CD14-positive monocyte (primary cell): ENCODE measurements at places on chromosomes 11 and 22. TPM values are rescaled to one million over a fixed set of nuclear protein-coding genes. Genes with fewer than 3 reads are reported as not detected.

GRCh38 chr11:70669871-70670675 lies 271.7 kb downstream of the CTTN start:
- no peaks in the 10 kb centered on the region for H3K4me1 ChIP-seq
- no peaks in the 10 kb centered on the region for H3K27me3 ChIP-seq
- H3K36me3 ChIP-seq, result no peaks in the 10 kb centered on the region
- DNase-seq, result no peak
- no peak overlapping the region for H3K27ac ChIP-seq

- no peak overlapping the region for H3K4me3 ChIP-seq
- no peaks in the 10 kb centered on the region for H3K36me3 ChIP-seq
- DNase-seq, result no peak
- H3K27me3 ChIP-seq, result peaks cover 16% of the 10 kb centered on the region
- H3K4me1 ChIP-seq, result peaks cover 8% of the 10 kb centered on the region
Observed at GRCh38 chr11:12001186-12001585, 7.2 kb downstream of the DKK3 start.

- peaks cover 67% of the 10 kb centered on the region for H3K36me3 ChIP-seq
- H3K4me3 ChIP-seq, result no peak overlapping the region
- H3K27me3 ChIP-seq, result no peaks in the 10 kb centered on the region
- H3K27ac ChIP-seq, result peak overlapping the region; percentile 84
Observed at GRCh38 chr22:29821291-29822016, 16.6 kb downstream of the ASCC2 start.

Gene IFTAP
- 2.2 and 5.0 TPM in 2 replicates for polyA plus RNA-seq

Gene OR5L2
- polyA plus RNA-seq, result not detected in 2 replicates

GRCh38 chr11:46760429-46761128 lies 41.6 kb downstream of the F2 start:
- no peak overlapping the region for H3K27ac ChIP-seq
- no peak for DNase-seq
- H3K27me3 ChIP-seq, result no peaks in the 10 kb centered on the region
- H3K4me3 ChIP-seq, result no peak overlapping the region
- H3K4me1 ChIP-seq, result no peaks in the 10 kb centered on the region
- peaks cover 97% of the 10 kb centered on the region for H3K36me3 ChIP-seq

Gene CHRNA10
- 0.73 and 0.89 TPM in 2 replicates for polyA plus RNA-seq

DNA sequence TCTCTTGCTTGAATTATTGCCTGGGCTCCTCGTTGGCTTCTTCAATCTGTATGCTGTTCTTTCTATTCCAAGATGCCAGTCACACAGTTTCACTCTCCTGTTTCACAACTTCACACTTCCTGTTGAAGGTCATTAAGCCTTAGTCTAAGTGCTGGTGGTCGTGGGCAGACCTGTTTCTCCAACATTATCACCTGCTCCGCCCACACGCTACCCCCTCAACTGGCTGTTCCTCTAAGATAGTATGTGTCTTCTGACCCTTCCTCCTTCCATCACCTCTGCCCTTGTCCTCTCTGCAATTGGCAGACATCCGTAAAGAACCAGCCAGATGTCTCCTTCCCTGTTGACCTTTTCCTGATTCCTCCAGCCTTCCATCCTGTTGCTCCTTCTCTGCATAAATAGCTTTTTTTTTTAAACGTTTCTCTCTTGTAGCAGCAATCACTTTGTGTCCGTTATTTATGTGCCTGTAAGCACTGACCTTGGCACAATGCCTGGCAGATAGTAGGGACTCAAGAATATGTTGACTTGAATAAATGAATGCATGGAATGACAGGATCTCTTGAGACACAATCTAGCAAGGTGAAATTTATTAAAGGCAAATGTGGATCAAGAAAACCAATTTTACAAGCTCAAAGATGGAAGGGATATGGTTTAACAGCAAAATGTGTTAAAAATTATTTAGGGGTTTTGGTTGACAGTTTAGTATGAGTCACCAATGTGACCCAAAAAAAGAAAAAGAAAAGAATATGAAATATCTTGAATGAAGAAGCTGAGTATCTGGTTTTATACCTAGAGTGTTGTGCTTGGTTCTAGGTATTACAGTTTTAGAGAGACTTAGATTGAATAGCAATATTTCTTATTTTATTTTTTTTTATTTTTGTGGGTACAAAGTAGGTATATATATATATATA lies 12.6 kb downstream of the DIXDC1 start:
- no peaks in the 10 kb centered on the region for H3K36me3 ChIP-seq
- no peak overlapping the region for H3K27ac ChIP-seq
- H3K4me3 ChIP-seq, result no peak overlapping the region
- peaks cover 3% of the 10 kb centered on the region for H3K4me1 ChIP-seq
- H3K27me3 ChIP-seq, result no peaks in the 10 kb centered on the region
- DNase-seq, result no peak

- DNase-seq, result no peak
- H3K4me3 ChIP-seq, result no peak overlapping the region
- no peaks in the 10 kb centered on the region for H3K4me1 ChIP-seq
- no peaks in the 10 kb centered on the region for H3K27me3 ChIP-seq
- H3K36me3 ChIP-seq, result no peaks in the 10 kb centered on the region
Observed at GRCh38 chr22:49301398-49302149, 526.1 kb downstream of the BRD1 start.

GRCh38 chr11:76347466-76347865 lies 33.5 kb downstream of the THAP12 start:
- DNase-seq, result no peak
- peaks cover 15% of the 10 kb centered on the region for H3K36me3 ChIP-seq
- H3K4me1 ChIP-seq, result no peaks in the 10 kb centered on the region
- no peak overlapping the region for H3K4me3 ChIP-seq

- H3K27me3 ChIP-seq, result no peaks in the 10 kb centered on the region
- no peaks in the 10 kb centered on the region for H3K4me1 ChIP-seq
- no peak for DNase-seq
- H3K27ac ChIP-seq, result no peak overlapping the region
- no peaks in the 10 kb centered on the region for H3K36me3 ChIP-seq
Observed at GRCh38 chr22:28907311-28908008, 24.1 kb downstream of the ZNRF3 start.

GRCh38 chr22:35089139-35089538 lies 23.2 kb downstream of the ISX start:
- no peak overlapping the region for H3K4me3 ChIP-seq
- no peak overlapping the region for H3K27ac ChIP-seq
- no peaks in the 10 kb centered on the region for H3K4me1 ChIP-seq
- H3K27me3 ChIP-seq, result no peaks in the 10 kb centered on the region
- H3K36me3 ChIP-seq, result no peaks in the 10 kb centered on the region
- no peak for DNase-seq

Gene OR52N1
- polyA plus RNA-seq, result not detected

DNA sequence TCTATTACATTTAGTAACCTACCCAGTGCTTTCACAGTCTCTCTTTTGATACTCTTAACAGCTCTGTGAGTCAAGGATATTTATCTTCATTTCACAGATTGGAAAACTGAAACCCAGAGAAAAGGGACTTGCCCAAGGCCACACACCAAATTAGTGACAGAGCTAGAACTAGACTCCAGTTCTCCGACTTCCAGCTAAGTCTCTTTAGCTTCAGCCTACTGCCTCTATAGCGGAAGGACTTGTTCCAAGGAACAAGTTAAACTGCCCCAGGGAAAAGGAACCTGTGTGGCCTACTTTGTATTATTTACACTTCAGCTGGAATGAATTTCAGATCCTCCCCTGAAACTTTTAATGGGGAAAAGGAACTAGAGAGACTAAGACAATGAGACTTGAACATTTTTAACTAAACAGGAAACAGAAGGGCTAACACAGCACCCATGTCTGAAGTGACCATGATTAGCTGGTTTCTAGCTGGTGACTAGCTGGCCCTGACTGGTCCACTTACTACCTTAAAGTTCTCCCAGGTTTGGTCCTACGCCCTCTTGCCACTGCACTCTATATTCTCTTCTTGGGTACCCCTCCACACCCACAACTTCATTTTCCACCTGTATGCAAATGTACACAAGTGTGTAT lies 1.3 kb downstream of the LRRC51 start:
- H3K27ac ChIP-seq, result peak overlapping the region; percentile 82
- H3K4me3 ChIP-seq, result no peak overlapping the region
- H3K36me3 ChIP-seq, result peaks cover 21% of the 10 kb centered on the region
- peaks cover 31% of the 10 kb centered on the region for H3K4me1 ChIP-seq
- no peaks in the 10 kb centered on the region for H3K27me3 ChIP-seq
- peak; percentile 55 for DNase-seq

- no peaks in the 10 kb centered on the region for H3K27me3 ChIP-seq
- no peaks in the 10 kb centered on the region for H3K4me1 ChIP-seq
- H3K27ac ChIP-seq, result no peak overlapping the region
- no peak overlapping the region for H3K4me3 ChIP-seq
- peaks cover 13% of the 10 kb centered on the region for H3K36me3 ChIP-seq
Observed at GRCh38 chr11:3085052-3085451, 27.8 kb upstream of the CARS1 start.

Gene OR5P2
- polyA plus RNA-seq, result not detected

Gene PLAAT5
- 0.07 and 0.17 TPM in 2 replicates for polyA plus RNA-seq

Gene CADM1
- polyA plus RNA-seq, result not detected

GRCh38 chr11:27497284-27497866 lies 9.2 kb downstream of the LIN7C start:
- no peak overlapping the region for H3K27ac ChIP-seq
- H3K36me3 ChIP-seq, result peaks cover 61% of the 10 kb centered on the region

DNA sequence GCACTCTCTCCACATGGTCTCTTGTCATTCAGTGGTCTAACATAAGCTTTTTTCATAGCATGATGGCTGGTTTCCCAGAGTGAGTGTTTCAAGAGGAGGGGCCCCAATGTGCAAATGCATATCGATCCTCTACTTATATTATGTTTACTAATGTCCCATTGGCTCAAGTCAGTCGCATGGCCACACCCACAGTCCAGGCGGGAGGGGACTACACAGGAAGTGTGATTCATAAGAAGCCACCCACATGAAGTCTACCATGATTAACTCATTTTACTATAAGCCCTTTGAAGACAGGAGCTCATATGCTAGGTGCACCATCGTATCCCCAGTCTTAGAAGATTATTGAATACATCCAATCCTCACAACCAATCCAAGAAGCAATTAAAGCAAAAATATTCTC lies 89.5 kb upstream of the ISX start:
- H3K4me1 ChIP-seq, result no peaks in the 10 kb centered on the region
- H3K27me3 ChIP-seq, result no peaks in the 10 kb centered on the region
- no peaks in the 10 kb centered on the region for H3K36me3 ChIP-seq
- DNase-seq, result no peak
- H3K27ac ChIP-seq, result no peak overlapping the region
- no peak overlapping the region for H3K4me3 ChIP-seq

DNA sequence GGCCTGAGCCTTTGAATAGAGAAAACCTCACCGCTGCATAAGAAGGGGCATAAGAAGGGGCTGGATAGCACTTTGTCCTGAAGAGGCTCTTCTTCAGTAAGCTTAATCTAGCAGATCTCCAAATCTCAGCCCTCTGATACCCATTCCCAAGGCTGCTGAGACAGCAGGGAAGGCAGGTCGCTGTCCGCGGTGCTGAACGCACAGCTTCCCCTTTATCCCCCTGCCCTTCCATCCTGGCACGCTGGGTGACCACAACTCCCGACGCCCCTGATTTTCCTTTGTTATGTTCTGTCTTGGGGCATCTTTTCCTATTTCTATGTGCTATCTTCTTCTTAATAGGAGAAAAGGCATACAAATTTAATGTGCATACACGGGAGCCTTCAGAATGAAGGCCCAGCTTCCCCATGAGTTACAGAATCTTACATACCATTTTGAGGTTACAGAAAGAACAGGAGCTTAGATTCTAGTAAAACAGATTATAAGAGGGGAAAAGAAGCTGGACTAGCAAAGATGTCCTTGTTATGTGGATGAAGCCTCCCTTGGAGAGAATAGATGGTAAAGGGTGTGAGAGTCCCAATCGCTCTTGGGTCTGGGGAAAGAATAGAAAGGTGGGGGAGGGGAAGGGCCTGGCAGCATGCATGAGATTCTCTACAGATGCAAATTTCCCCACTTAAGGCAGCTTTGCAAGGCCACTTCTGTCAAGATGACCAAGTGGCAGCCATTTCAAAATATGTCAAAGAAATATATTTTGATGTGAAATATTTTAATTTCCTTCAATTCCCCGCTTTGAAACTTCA lies 5.7 kb upstream of the SULT4A1 start:
- DNase-seq, result peak; percentile 25
- H3K27me3 ChIP-seq, result peaks cover 18% of the 10 kb centered on the region
- H3K36me3 ChIP-seq, result no peaks in the 10 kb centered on the region

DNA sequence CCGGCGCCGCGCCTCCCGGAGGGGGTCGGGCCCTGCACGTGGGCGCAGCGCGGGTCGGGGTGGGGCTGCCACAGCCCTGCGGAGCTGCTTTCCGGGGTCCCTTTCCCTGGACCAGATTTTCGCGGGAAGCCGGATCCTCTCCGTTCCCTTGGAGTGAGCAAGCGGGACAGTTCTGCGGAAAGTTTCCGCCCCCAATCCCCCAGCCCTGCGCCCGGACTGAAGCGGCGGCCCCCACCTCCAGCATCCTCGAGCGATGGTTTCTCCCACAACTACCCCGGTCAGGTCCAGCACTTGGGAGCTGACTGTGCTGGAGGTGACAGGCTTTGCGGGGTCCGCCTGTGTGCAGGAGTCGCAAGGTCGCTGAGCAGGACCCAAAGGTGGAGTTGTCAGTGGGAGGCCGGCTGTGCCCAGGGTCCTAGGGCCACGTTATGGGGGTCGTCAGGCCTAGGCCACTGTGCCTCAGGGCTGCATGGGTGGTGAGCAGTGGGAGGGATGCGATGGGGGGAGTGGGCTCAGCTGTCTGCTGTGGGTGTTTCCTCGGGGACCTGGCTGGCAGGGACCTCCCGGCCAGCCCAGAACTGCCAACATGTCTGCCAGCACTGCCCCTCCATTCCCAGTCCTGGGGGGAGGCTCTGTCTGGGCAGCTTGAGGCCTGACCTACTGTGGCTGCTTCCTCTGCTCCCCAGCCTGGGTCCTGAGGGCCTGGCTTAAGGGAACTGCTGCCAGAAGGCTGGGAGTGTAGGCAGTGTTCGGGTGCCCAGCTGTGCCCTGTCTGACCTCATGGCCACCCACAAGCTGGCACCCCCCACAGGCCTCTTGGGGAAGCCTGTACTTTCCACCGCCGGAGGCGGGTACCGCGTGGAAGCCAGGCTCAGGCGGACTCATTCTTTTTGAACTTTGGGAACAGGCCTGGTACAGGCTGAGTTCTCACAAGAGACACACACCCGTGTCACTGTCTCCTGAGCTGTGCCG lies 726 bp downstream of the ST3GAL4 start:
- H3K36me3 ChIP-seq, result no peaks in the 10 kb centered on the region
- DNase-seq, result peak; percentile 43
- peak overlapping the region; percentile 50 for H3K27ac ChIP-seq
- peaks cover 69% of the 10 kb centered on the region for H3K4me1 ChIP-seq
- H3K4me3 ChIP-seq, result peak overlapping the region; percentile 34
- no peaks in the 10 kb centered on the region for H3K27me3 ChIP-seq

Gene ART1
- polyA plus RNA-seq, result not detected

Gene P2RY2
- 12.7 TPM for polyA plus RNA-seq

Gene HOATZ
- polyA plus RNA-seq, result not detected

- H3K4me3 ChIP-seq, result no peak overlapping the region
- no peak overlapping the region for H3K27ac ChIP-seq
- H3K36me3 ChIP-seq, result no peaks in the 10 kb centered on the region
- DNase-seq, result no peak
- no peaks in the 10 kb centered on the region for H3K27me3 ChIP-seq
Observed at GRCh38 chr11:3167143-3168119, 2.3 kb upstream of the OSBPL5 start.
